ENCODE measurements at places on chromosomes 3 and 15.

DNA sequence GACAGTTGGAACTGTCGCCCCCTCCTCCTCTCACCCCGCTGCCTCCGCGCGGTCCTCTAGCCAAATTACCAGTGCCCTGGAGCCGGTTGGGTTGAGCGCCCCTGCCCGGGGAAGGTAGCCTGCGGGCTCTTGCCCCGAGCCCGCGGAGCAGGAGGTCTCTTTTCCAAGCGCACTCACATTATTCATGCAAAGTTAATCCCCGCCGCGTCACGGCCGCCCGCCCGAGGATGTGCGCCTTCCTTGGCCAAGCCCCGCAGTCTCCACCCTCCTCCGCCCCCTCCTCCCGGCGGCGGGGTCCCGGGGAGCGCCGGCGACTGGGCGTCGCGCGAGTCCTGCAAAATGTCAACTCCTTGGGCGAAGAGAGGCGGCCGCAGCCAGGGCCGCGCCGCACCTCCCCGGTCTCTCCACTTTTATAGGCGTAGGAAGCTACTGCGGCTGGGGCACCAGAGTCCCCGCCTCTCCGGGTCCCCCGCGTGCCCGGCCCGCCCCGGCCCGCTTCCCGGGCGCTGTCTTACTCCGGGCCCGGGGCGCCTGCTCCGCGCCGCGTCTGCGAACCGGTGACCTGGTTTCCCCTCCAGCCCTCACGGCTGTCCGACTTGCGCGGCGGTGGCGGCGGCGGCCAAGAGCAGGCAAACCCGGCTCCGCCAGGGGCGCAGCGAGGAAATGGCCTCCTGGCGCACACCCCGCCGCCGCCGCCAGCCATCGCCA, at the start of gene THRB:
THRB (minus strand) TSS at position 233 of the 708 bp plus-strand sequence.
- DNase-seq = no peak

- no peak for DNase-seq
Observed at GRCh38 chr3:147189016-147189415, 217.3 kb downstream of the ZIC4 start.

DNA sequence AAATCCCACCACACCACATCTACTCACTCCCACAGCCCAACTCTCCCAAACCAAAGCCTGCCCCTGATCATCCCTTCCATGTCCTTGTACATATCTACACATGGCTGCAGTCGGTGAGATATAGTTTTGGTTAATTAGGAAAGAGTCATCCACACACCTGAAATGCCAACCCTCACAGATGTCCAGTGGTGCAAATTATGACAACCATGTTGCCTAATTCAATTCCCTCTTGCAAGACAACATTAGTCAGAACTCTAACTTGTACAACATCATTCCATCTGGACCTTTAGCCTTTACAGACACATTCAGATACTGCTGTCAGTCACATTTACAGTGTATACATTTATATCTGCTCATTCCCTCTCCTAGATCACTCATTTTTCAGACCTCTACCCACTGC, 41.2 kb downstream of the TUBGCP4 start:
- no peak for DNase-seq

DNA sequence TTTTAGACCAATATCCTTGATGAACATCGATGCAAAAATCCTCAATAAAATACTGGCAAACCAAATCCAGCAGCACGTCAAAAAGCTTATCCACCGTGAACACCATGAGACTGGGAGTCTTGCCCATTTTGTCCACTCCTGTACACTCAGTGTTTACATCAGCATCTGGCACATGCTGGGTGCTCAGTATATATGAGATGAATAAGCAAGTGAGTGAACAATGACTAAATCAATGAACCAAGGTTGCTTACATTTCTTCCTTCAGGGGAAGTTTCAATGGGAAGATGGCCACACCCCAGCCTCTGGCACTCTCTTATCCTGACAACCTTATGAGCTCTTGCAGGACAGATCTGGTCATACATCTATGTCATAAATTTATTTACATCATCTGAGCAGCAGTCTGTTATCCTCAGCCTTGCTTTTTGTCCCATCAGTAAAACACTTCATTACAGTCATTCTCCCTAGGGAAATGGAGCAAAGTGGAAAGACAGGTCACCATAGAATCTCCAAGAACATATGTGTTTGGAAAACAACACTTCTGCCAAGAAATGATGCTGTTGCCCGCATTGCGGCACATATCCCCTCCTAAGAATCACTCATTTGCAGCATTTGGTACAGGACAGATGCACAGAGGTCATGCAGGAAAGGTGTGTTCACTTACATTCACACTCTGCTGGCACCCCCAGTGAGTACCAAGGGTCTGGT, 171.8 kb upstream of the EIF1B start:
- DNase-seq = no peak

DNA sequence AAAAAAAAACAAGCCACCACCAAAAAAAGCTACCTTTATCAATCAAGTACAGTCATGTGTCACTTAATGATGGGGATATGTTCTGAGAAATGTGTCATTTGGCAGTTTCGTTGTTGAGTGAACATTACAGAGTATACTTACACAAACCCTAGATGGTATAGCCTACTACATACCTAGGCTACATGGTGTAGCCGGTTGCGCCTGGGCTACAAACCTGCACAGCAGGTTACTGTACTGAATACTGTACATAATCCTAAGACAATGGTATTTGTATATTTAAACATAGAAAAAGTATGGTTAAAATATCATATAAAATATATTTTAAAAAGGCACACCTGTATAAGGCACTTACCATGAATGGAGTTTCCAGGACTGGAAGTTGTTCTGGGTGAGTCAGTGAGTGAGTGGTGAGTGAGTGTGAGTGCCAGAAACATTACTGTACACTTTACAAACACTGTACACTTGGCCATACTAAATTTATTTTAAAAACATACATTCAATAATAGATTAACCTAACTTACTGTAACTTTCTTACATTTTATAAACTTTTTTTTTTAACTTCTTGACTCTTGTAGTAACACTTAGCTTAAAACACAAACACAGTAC, 25.9 kb upstream of the JMJD7 start:
- DNase-seq = no peak

GRCh38 chr3:160009525-160009924, 20.9 kb downstream of the IL12A start:
- DNase-seq = no peak

GRCh38 chr3:133589503-133589902, 16.0 kb downstream of the CDV3 start:
- DNase-seq = no peak

GRCh38 chr3:153437666-153438065, 275.6 kb downstream of the RAP2B start:
- DNase-seq = no peak

Measured in activated gamma-delta T cell treated with Interleukin-2 at 50 U/mL for 16 hours (primary cell).